Sciatic nerve (tissue), 2 donors: ENCODE measurements at places on chromosomes 1 and 21.

DNA sequence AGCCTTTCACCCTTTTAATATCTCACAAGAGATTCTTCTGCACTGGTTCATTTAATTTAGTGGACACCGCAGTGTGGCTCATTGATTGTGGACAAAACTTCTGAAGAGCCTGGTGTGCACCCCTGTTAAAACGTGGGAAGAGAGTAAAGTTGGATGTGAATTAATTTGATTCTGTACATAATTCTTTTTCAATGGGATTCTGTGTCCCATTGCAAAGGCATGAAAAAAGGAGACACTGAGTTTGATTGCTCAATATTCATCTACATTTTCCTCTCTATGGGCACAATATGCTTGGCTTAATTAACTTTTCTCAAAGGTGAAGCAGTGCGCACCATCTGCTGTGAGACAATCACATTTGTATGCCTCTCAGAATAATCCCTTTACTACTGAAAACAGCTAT is 95.1 kb downstream of the BARHL2 start:
- no peak for DNase-seq

DNA sequence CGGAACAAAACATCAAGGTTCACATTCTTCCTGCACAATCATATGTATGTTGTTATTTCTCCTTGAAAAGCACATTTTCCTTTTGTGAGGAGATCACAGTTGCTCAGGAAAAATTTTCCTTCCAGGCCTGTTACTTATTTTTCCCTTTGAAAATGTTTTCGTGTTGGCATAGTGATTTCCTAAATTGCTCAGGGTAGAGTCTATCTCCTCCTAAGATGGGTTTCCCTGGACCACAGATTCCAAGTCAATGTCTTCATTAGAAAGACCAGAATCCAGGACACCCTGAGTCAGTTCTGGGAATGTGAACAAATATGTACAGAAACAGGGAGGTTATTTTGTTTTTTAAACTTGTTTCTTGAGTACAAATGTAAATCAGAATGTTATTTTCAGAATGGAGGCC is 94.3 kb upstream of the C1orf105 start:
- DNase-seq = no peak

DNA sequence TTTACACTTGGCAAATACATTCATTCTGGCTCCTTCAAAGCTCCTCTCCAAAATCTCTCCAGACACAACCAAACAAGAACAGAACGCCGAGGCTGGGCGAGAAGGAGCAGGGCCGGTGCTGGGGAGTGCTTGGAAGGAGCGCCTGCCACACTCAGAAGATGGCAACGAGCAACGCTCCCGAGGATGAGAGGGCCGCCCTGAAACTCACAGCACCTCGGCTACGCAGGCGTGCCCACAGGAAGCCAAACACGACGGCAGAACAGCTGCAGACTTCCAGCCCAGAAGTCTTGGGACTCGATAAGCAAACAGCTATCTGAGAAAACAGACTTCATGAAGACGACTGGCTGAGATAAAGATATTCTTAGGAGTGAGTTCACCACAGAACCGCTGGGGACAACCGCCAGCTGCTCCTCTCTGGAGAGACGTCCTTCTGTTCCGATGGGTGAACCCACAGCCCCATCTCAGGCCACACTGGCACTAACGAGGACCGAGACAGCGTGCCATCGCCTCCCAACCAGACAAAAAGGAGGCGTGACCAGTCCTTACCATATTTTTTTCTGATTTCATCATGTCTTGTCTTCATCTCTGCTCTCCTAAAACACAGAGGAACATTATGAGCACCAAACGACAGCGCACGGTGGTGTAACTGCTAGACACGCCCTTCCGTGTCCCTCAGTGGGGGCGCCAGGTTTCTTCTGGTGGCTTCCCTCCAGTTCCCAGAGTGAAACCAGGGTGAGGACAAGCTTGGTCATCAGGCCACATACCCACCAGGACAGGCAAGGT is 18.6 kb downstream of the PTTG1IP start:
- DNase-seq = no peak

DNA sequence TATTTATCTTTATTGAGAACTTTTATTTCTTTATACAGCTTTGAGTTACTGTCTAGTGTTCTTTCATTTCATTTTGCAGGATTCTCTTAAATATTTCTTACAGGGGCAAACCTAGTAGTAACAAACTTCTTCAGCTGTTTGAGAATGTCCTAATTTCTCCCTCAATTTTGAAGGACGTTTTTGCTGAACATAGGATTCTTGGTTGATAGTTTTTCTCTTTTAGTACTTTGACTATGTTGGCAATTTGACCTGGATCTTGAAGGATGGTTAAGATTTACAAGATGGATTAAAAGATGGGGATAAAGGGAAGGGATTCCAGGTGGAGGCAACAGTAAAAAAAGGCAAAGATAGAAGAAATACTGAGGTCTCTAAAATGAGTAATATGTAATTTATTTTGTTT is 38.9 kb downstream of the XPR1 start:
- DNase-seq = no peak

GRCh38 chr1:38898653-38899230 is 17.4 kb upstream of the GJA9 start:
- DNase-seq = no peak

DNA sequence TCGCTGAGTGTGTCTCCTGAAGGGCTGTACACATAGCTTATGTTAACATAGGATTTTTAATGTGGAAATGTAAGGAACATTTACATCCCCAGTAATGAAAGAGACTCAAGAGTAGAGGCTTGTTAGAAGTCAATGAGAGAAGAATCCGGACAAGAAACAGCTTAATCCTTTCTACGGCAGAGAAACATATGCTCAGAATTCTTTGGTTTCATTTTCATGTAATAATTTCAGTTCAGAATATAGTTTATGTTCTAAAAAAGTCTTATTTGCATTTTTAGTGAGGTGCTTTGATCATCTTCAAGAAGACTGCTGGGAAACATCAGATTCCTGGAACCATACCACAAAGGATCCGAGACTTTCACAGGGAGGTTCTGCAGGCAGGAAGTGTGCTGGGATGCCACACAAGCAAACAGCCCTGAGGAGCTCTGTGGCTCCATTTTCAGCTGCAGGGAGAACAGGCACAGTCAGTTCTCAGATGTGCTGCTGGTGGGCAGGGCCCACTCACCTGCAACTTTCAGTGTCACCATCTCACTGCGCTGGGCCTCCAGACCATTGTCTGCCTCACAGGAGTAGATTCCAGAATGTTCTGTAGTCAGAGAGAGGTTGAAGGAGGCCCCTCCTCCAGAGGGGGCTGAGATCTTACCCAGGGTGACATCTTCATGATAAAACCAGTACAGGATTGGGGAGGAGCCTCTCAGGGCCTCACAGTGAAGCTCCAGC is 28.4 kb downstream of the FCRL5 start:
- DNase-seq = no peak

GRCh38 chr1:178060789-178061556 is 32.9 kb upstream of the RASAL2 start:
- DNase-seq = no peak

DNA sequence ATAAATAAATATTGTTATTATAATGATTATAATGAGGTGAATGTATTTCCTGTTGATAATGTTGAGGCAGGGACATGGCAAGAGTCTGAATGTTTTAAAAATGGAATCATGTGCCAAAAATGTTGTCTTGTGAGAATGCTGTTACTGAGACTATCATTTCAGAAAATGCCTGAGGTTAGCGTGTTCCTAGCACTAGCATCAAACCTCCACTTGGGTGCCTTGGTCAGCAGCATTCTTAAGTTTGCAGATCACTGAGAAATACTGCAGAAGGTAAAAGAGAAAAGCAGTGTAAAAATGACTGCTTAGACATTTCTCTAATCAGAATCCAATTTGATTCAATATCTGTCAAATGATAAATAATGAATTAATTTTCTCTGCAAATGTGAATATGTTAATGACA is 50.8 kb downstream of the OLFM3 start:
- no peak for DNase-seq

- no peak for DNase-seq
Observed at GRCh38 chr1:232557096-232557495, 72.8 kb downstream of the SIPA1L2 start.
